Stimulated activated CD8-positive, alpha-beta memory T cell treated with anti-CD3 and anti-CD28 coated beads, Interleukin-7, amount 100 ng/mL, for 24 hours (primary cell): ENCODE measurements at places on chromosomes 3 and 15.

GRCh38 chr15:70088887-70089691 lies 8.6 kb downstream of the TLE3 start:
- DNase-seq = no peak

DNA sequence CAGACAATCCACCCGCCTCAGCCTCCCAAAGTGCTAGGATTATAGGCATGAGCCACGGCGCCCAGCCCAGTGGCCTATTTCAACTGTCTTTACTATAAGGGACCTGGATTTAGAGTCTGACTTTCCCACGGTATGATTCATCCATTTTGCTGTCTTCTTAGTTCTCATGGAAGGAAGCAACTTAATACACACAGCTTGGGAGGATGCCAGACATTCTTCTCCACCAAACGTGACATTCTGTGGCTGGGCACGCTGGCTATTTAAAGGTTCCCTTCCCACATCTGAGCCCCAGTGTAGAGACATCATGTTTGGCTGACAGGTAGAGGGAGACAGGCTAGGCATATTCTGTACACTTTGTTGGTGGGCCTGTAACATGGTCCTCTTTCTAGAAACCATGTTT lies 26.2 kb downstream of the FAM43A start:
- DNase-seq = no peak

GRCh38 chr3:73352841-73353645 lies 271.7 kb downstream of the PDZRN3 start:
- no peak for DNase-seq

DNA sequence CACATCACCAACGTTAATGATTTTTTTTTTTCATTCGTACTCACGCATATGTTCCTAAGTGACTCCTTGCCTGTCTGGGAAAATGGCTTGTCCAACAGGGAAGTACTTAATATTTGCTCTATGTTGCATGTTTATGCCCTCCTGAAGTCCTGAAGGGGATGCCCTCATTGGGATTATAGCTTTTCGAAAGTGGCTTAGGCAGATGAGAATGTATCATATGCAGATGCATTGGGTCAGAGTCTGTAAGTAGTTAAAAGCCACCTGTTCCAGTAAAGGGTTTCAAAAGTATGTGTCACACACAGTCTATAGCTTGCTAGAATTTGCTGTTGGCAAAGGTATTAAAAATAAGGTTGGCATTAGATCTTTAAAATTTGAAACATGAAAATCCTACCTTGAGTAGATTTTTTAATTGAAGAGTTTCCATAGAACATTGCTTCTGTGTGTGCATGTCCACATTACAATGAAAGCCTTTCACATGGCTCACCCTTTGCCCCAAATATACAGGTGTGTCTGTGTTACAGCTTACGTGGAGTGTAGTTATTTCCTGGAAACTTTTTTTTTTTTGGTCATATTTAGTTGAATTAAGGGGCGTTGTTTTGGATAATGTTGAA lies 2.1 kb downstream of the ABHD17C start:
- DNase-seq = no peak

DNA sequence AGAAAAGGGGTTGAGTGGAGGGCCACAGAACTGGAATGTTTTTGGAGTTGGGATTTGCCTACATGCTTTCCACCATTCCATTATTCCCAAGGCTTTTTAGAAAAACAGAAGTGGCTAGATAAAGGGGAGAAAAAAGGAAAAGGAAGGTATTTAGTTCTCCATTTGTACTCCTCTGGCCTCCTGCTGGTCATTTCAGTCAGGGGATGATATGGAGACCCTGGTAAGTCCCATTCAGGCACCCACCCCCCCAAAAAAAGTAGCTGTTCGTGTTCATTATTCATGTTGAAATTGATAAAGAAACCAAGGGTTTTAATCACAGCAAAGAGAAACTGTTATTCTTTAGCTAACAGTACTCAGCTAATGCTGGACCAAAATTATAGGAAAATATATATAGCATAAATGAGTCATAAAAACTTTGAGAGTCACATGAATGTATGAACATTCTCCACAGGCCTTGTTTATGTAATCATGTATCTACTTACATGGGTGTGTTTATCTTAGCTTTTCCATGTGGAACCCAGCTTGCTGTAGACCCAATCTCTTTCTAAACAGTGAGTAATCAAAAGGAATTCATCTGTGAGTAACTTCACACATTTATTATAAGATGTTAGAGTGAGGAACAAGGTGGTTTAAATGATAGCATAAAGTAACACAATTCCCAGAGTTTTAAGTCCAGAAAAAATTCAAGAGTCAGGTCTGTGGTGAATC lies 167.2 kb downstream of the KCNMB2 start:
- DNase-seq = no peak

- DNase-seq = no peak
Observed at GRCh38 chr15:90420451-90420850, 32.4 kb downstream of the IQGAP1 start.

DNA sequence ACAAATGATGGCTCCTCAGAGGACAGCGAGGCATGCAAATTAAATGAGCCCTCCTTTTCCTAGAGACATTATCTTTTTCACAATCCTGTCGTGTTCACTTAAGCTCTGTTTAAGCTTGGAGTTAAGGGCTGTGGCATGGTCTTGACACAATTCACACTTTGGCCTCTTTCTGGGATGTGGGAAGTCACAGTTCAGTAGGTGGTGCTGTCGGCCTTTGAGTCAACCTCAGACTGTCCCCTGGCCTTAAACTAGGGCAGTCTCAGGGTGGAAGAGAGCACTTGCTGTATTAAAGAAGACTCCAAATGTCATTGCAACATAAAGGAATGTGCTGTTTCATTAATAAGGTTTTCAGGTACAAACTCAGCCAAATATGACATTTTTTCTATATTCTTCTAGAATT lies 351.0 kb downstream of the MCTP2 start:
- no peak for DNase-seq

DNA sequence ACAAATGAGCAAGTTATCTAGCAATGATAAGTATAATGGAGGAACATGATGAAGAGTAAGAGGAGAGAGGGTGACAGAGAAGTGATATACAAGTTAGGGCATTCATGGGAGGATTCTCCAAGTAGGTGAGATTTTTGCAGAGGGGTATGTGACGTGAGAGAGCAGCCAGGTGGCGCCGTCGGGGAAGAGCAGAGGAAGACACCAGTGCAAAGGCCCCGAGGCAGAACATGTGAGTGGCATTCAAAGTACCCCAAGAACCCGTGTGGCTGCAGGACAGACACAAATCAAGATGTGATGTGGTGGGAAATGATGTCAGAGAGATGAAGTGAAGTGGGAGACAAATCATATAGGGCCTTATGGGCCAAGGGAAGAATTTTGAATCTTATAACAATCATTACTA lies 81.8 kb upstream of the GRM7 start:
- DNase-seq = no peak

GRCh38 chr15:69735121-69735520 lies 282.5 kb downstream of the RPLP1 start:
- DNase-seq = no peak

DNA sequence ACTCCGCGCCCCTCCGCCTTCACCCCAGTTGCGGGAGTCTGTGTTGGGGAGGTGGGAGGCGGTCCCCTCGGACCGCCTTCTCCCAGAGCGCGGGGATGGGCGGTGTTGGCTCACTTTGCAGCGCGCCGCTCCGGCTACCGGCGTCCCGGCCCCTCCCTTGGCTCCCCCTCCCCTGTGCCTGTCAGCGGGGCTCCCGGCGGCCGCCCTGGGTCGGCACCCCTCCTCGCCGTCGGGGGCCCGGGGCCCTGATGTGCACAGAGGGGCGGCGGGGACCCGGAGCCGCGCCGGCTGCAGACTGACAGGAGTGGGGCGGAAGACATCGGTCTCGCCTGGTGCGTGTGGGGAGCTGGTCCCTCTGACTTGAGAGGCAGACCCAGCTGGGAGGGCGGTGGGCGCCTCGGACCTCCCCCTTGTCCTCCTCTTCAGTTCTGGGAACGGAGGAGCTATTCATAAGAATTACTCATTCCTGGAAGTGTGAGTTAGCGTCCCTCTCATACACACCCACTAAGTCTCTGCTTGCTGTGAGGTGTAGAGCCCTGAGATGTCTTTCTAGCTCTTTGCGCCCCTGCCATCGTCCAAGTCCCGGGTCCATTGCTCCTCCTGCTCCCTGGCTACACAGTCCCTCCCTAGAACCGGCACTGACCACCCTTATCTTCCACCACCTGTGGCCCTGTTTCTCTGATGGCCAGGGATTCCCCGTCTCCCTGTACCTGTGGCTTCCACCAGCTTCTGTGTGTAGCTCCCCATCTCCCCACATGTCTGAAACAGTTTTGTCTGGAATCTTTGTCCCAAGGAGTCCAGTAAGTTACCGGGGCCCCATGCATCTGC lies 42.3 kb upstream of the ROPN1 start:
- DNase-seq = no peak

- DNase-seq = no peak
Observed at GRCh38 chr3:193801097-193801496, 208.1 kb downstream of the OPA1 start.

DNA sequence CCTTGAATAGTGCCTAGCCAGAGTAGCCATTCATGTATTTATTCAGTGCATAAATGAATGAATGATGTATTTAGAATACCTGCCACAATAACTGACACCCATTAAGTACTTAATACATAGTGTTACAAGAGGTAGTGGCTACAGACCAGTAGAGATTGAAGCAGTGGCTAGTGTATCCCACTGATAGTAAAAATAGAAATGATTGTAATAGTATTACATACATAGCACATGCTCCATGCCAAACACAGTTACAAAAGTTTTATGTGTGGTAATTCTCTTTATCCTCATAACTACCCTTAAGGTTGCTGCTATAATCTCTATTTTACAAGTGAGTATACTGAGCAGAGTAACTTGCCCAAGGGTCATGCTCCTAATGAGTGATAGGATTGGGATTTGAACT lies 30.3 kb upstream of the SCAANT1 start:
- no peak for DNase-seq

GRCh38 chr15:38623744-38624143 lies 59.1 kb upstream of the RASGRP1 start:
- no peak for DNase-seq

DNA sequence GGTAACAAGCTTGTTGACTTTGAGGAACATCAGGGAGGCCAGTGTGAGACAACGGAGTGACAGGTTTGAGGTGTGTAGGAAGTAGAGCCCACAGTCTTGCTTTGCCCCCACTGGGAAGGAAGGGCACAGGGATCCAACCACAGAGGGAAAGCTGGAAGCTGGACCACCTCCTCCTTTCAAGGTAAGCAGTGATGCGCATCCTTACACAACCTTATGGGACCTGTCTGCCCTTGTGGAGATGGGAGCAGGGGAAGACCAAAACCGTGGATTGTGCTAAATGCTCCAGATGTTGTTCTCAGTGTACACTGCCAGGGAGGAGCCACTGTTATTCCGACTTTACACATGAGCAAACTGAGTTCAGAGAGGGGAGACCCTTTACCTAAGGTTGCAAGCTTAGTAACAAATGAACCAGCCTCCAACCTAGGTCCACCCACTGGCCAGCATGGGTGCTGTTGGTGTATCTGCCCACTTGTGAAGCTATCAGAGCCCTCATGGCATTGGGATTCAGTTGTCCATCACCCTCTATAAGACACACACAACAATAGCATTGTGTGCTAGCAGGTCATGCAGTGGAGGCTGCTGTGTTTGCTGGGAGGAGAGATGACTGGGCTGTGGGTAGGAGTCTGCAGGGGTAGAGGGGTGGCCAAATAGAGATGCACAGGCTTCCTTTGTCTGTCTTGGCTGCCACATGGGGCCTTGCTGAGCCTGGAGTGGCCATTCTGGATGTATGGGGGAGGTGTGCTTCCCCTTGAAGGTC lies 586 bp upstream of the LSMEM2 start:
- DNase-seq = no peak

GRCh38 chr3:194458131-194458530 lies 28.7 kb downstream of the ATP13A3 start:
- no peak for DNase-seq

DNA sequence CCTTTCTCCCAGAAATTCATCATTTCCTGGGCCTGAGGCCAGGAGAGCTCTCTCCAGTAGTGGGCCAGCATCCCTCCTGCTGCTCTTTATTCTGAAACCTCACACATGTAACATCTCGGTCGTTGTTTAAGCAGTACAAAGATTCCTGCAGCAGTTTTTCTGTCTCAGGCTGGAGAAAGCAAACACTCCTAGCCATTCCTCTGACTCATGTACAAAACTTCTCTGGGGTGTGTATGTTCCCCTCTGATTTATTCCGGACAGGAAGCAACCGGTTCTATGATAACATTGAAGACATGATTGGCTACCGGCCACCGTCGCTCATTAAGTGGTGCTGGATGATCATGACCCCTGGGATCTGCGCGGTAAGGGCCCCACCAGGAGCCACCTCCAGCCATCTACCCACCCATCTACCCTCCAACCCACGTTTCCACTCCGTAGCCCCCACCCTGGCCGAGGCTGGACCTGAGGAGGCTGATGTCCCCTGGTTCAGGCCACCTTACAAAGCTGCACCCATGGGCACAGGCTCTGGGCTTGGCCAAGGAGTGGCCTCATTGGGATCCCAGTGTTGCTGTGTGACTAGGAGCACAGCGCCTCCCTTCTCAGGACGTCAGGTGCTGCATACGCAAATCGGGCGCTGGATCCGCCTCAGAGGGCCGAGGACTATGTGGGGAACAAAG lies 58.6 kb upstream of the SLC6A1 start:
- no peak for DNase-seq

GRCh38 chr3:1552831-1553230 lies 460.0 kb downstream of the CNTN6 start:
- no peak for DNase-seq

DNA sequence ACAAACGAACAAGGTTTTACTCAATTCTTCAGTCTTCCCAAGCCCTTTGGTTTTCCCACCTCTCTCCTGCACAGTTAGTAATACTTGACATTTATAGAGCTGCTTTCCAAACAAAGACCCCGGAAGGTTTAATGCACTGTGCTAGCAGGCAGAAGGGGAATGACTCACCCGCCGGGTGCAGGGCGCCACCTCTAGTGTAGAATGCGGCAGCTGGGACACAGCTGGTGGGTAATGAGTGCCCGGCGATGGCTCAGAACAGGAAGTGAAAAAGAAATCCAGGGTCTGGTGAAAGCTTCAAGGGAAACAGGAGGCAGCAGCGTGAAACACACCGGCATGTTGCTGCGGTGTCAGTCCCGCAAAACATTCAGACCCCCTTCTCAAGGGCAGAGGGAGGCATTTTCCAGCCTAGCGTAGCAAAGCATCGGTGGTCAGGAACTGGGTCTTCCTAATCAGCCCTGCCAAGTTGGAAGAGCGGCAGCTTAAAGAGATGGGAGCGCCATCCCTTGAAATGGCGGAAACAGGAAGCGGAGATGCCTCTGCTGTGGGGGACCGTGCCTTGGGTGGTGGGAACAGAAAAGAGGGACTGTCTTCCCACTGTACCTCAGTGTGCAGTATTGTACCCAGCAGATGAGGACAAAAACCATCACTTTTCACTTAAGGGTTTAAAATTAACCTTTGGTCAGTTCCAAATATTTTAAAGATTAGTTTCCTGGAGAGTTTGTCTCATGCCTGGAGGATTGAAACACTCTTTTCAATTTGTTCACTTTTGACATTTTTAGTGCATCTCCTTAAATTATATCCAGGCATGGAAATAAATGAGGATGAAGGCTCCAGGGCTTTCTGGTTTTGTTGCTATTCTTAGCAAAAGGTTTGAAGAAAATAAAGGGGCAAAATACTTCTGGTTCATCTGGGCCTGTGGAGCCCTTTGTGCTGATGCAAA lies 160.7 kb upstream of the MCTP2 start:
- DNase-seq = no peak
